ENCODE measurements at places on chromosomes 4 and X.

- no peak for DNase-seq
These were observed 64.5 kb downstream of the GABRB1 start for GRCh38 chr4:47095884-47096283.

GRCh38 chr4:139484783-139485311 is 30.9 kb downstream of the RAB33B start:
- DNase-seq = no peak

- DNase-seq = no peak
These were observed 27.4 kb upstream of the IRAK1 start for GRCh38 chrX:154046940-154047610.

- no peak for DNase-seq
These were observed 3.9 kb downstream of the KIT start for GRCh38 chr4:54661686-54662085.

GRCh38 chr4:140884431-140885058 is 128.4 kb upstream of the TBC1D9 start:
- DNase-seq = peak; percentile 30

- DNase-seq = no peak
These were observed 362.3 kb upstream of the ZFP42 start for GRCh38 chr4:187633245-187633644.

DNA sequence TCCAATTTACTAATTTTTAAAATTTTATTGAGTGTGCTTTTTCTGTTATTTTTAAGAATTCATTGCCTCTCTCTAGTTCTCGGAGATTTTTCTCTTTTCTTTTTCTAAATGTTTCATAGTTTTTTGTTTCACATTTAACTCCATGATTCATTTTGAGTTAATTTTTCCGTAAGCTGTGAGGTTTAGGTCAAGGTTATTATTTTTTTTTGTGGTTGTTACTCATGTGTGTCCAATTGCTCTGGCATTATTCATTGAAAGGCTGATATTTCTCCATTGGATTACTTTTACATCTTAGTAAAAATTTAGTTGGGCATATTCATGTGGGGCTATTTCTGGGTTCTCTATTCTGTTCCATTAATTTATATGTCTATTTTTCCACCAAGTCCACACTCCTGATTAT is 220.8 kb downstream of the MID1IP1 start:
- no peak for DNase-seq

- no peak for DNase-seq
These were observed 442.2 kb downstream of the PABPC4L start for GRCh38 chr4:133759428-133759827.

GRCh38 chr4:39668887-39669286 is 29.0 kb upstream of the UBE2K start:
- DNase-seq = no peak

DNA sequence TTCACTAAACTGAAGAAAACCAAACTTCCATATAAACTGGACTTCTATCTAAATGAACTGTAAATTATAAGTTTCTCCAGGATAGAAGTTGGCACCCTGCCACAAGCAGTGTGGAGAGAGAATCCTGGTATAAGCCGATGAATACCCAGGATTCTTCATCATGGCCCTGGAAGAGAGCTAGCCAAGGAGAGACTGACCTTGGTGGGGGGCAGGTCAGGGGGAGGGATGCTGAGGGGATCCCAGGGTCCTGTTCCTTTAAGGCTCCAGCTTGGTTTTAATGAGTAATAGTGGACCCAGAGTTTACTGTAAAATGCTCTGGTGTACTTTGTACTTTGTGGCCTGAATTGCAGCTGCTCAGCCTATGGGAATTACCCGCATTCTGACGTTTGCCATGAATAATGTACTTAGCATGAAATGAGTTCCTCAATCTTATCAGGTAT is 16.9 kb downstream of the RASSF6 start:
- no peak for DNase-seq

DNA sequence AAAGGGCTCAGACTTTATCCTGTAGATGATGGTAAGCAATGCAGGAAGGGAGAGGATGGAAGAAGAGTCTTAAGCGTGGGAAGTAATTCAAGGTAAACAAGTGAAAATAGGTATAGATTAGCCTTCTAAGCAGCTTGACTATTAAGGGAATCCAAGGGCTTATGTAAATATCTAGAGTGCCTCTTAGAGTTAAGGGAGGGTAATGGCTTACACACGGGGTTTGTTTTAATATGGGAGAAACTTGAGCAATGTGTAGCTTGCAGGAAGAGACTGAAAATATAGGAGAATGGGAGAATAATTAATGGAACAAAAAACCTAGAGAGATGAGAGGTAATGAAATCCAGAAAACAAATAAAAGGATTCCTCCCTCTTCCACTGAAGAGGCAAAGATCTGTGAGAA is 12.8 kb upstream of the SAP30 start:
- DNase-seq = no peak

DNA sequence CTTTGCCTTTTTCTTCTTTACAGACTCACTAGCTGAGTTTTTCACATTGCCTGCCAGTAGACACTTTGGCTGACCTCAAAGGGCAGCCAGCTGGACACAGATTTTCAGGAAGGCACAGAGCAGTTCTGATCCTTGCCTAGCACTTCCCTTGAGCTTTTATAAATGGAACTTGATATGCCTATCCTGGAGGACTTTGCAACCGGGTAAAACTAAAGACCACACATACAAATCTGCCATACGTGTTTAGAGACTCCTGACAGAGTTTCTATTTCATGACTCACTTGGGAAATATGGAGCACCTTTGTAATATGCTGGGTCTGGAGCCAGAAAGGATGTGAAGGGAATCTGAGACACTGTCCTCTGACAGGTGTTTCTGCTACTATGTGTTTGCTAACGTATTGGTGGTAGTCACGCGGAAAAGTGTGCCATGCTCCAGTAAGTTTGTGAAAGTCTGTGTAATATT is 56.7 kb upstream of the RASSF6 start:
- DNase-seq = no peak

GRCh38 chrX:49238735-49239134 is 3.5 kb downstream of the CCDC22 start:
- no peak for DNase-seq

GRCh38 chr4:125482822-125483221 is 168.1 kb downstream of the FAT4 start:
- no peak for DNase-seq

GRCh38 chr4:60327651-60328050 is 872.5 kb upstream of the ADGRL3 start:
- DNase-seq = no peak

DNA sequence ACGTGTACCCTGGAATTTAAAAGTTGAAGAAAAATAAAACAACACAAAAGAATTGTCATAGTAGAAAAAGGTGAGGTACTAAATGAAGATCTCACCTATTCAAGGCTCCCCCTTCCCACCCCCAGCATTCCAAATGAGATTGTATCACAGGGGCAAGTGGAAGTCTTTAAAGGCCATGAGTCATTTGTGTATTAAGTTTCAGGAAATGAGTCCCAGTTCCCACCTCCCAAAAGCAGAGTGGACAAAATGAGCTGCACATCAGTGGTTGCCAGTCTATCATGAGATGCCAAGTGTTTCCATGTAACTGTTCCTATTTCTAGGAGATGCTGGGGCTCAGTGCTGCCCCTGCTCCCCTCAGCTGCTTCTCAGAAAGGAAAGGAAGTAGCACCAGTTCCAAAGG is 20.1 kb downstream of the ARHGEF9 start:
- DNase-seq = no peak

DNA sequence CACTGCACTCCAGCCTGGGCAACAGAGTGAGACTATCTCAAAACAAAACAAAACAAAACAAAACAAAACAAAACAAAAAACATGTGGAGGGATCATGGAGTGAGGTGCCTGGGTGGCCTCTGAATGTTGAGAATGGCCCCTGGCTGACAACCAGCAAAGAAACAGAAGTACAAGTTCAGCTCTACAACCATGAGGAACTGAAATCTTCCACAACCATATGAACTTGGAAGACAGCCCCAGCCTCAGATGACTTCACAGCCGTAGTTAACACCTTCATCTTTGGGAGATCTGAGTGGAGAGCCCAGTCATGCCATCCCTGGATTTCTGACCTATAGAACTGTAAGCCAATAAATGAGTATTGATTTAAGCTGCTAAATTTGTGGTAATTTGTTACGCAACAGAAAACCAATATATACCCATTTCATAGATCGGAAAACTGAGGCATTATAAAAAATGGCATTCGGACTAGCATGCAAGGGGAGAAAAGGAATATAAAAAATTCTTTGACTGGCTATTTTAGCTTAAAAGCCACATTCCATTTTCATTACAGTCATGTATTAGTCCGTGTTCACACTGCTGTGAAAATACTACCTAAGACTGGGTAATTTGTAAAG is 138.7 kb upstream of the RAPGEF2 start:
- DNase-seq = no peak

GRCh38 chr4:80257851-80258250 is 8.6 kb upstream of the FGF5 start:
- no peak for DNase-seq

- no peak for DNase-seq
These were observed 386.8 kb downstream of the RAPGEF2 start for GRCh38 chr4:159489646-159490045.

DNA sequence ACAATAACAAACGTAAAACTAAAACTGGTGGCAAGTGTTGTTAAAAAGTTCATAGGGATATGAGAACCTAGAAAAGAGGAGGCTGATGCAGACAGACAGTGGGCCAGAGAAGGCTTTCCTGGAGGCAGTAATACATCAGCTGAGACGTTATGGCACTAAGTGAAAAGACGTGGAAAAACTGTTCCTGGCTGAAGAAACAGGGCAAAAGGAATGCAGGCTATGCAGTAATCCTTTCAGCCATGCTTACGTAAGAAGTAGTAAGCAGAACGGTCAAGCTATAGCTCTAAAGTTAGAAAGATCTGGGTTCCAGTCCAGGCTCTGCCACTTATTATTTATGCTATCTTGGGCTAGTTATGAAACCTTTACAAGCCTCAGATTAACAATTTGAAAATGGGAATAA is 6.4 kb downstream of the LAMTOR3 start:
- DNase-seq = no peak

- peak; percentile 35 for DNase-seq
These were observed 507 bp downstream of the MFAP3L start for GRCh38 chr4:170025523-170026252.
